ENCODE measurements at places on chromosomes 13 and 19. TPM values are rescaled to one million over a fixed set of nuclear protein-coding genes. Genes with fewer than 3 reads are reported as not detected.

The GPR18 gene
- total RNA-seq = not detected

The VSTM2B gene
- not detected for total RNA-seq

The TICAM1 gene
- total RNA-seq = 4.1 TPM

The EPS8L1 gene
- total RNA-seq = 0.51 TPM

The PSG11 gene
- total RNA-seq = not detected

GRCh38 chr13:71867131-71867814 is at the start of gene DACH1:
Gene DACH1, minus strand, starts transcription at chr13:71867204.
- no peaks in the 10 kb centered on the region for H3K36me3 ChIP-seq
- no peaks in the 10 kb centered on the region for H3K4me1 ChIP-seq
- H3K27me3 ChIP-seq = no peaks in the 10 kb centered on the region
- peak; percentile 76 for DNase-seq
- H3K27ac ChIP-seq = no peak within 1 kb of the TSS

GRCh38 chr19:7394731-7395359 is 46.1 kb downstream of the ARHGEF18 start:
- H3K4me3 ChIP-seq = peak overlapping the region; percentile 95
- H3K4me1 ChIP-seq = peaks cover 7% of the 10 kb centered on the region
- peak overlapping the region; percentile 53 for H3K27ac ChIP-seq
- H3K36me3 ChIP-seq = no peaks in the 10 kb centered on the region
- peak; percentile 82 for DNase-seq

GRCh38 chr13:90187478-90188350 is 1159.8 kb upstream of the MIR17HG start:
- no peak overlapping the region for H3K27ac ChIP-seq
- no peaks in the 10 kb centered on the region for H3K36me3 ChIP-seq
- no peaks in the 10 kb centered on the region for H3K27me3 ChIP-seq
- no peaks in the 10 kb centered on the region for H3K4me1 ChIP-seq
- DNase-seq = no peak

- no peak overlapping the region for H3K4me3 ChIP-seq
These were observed 1227.5 kb upstream of the MIR17HG start for GRCh38 chr13:90120026-90120425.

DNA sequence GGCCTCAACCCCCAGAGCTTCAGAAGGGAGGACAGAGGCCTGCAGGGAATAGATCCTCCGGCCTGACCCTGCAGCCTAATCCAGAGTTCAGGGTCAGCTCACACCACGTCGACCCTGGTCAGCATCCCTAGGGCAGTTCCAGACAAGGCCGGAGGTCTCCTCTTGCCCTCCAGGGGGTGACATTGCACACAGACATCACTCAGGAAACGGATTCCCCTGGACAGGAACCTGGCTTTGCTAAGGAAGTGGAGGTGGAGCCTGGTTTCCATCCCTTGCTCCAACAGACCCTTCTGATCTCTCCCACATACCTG is 969 bp upstream of the CEACAM5 start:
- H3K4me3 ChIP-seq = no peak overlapping the region
- no peak overlapping the region for H3K27ac ChIP-seq
- no peaks in the 10 kb centered on the region for H3K4me1 ChIP-seq
- no peaks in the 10 kb centered on the region for H3K27me3 ChIP-seq
- no peak for DNase-seq
- H3K36me3 ChIP-seq = no peaks in the 10 kb centered on the region

DNA sequence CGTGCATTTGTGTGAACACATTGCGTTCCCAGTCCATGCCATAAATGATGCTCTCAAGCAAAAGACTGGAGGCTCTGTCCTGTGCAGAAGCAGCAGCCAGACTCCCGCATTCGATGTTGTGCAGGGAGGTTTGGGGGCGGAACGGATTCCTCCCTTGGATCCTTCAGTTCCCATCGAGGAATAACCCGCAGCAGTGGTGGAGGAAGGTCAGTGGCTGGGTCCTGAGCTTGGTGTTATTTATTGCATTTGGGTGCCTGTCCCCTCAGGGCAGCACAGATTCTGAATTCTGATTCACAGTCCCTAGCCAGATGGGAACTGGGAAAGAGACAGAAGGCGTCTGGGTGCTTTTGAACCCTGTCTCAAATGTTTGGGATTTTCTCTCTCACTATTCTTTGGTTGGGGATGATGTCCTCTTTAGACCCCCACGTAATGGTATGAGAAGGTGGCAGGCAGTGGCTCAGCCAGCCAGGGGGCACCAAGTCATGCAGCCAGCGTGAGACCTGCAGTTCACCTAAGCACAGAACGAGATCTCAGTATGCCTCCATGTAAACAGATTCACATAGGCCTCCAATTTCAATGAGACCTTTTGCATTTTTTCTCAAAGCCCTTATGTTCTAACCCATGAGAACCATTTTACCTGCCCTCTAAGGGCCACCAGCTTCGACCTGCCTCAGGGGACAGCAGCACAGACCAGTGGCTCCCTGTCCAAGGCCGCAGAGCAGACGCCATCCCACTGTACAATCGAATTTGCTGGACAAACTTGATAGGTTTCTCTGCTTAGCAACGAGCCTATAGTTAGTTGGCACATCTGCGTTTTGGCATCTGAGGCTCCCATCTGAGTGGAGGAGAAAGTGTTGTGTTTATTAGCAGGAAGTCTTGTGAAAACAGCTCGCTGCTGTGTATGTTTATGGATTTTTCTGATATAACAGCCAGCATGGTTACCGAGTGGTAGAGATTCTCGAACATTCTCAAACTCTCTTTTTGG is 17.8 kb downstream of the KCTD15 start:
- H3K27me3 ChIP-seq = no peaks in the 10 kb centered on the region
- H3K27ac ChIP-seq = no peak overlapping the region
- DNase-seq = no peak
- H3K36me3 ChIP-seq = no peaks in the 10 kb centered on the region
- no peaks in the 10 kb centered on the region for H3K4me1 ChIP-seq
- no peak overlapping the region for H3K4me3 ChIP-seq

DNA sequence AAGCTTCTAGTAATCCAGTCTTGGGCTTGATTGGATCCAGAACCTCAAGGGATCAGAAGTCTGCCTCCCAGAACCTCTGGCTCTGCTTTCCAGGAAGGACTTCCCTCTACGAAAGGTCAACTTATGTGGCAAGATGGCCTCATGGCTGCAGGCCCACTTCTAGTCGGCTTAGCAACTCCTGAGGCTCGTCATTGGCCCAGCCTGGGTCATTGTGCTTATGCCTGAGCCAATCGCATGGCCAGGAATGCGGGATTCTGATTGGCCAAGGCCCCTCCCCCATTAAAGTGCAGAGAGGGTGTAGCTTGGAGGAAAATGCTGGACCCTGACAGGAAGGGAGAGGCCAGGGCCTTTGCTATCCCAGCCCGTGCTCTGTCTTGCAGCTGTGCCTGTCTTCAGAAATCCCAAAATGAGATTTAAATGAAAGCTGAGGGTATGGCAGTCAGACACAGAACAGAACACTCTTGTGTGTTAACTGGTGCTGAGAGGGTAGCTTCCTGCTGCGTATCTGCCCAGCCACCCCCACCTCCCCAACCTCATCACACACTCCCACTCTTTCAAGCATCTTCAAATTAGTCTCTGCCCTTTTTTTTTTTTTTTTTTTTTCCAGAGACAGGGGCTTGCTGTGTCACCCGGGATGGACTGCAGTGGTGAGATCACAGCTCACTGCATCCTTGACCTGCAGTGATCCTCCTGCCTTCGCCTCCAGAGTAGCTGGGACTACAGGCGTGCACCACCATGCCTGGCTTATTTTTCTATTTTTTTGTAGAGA is 5.5 kb upstream of the CCNE1 start:
- peak; percentile 39 for DNase-seq
- H3K27me3 ChIP-seq = no peaks in the 10 kb centered on the region
- H3K27ac ChIP-seq = no peak overlapping the region
- H3K36me3 ChIP-seq = no peaks in the 10 kb centered on the region

DNA sequence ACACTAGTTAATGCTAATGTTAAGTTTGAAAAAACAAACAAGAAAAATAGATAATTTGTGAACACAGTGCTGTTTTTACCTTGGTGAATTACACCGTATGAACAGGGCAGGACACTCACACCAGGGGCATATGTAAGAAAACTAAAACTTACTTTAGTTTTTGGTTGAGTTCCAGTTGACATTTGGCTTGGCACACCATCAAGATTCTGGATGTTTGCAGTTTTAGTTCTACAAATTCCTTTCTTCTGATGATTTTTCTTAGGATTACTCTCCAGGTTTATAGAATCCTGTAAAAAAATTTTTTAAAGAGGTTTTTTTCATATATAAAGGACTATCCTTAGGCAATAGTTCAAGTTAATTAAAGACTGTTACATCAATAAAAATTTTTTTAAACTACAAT is 238.5 kb upstream of the STARD13 start:
- H3K4me1 ChIP-seq = peaks cover 7% of the 10 kb centered on the region
- H3K27me3 ChIP-seq = no peaks in the 10 kb centered on the region
- H3K27ac ChIP-seq = peak overlapping the region; percentile 22
- H3K36me3 ChIP-seq = no peaks in the 10 kb centered on the region

- H3K4me3 ChIP-seq = no peak overlapping the region
- H3K27ac ChIP-seq = no peak overlapping the region
- H3K27me3 ChIP-seq = no peaks in the 10 kb centered on the region
- no peak for DNase-seq
These were observed 11.1 kb downstream of the CBARP start for GRCh38 chr19:1226522-1227303.

GRCh38 chr13:48334534-48335127 is 31.1 kb downstream of the RB1 start:
- peak; percentile 39 for DNase-seq
- H3K36me3 ChIP-seq = no peaks in the 10 kb centered on the region
- H3K27ac ChIP-seq = no peak overlapping the region
- H3K27me3 ChIP-seq = no peaks in the 10 kb centered on the region

DNA sequence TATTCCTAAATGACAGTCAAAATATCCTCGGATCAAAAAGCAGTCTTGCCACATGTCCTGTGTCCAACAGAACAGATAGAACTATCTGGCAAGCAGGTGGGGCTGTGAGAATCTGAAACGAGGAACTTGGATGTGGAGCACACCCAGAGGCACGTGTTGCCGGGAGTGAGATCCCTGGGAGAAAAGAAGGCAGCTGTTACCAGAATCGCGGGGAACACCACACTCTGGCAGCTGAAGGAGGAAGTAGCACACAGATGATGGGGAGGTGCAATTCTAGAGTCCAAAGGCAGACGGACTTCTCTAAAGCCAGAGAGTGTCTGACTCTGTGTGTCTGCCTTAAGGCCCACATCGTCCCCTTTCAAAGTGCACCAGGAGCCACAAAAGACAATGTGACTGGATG is 22.3 kb downstream of the SLC7A1 start:
- no peaks in the 10 kb centered on the region for H3K36me3 ChIP-seq
- H3K27ac ChIP-seq = no peak overlapping the region
- H3K4me1 ChIP-seq = peaks cover 2% of the 10 kb centered on the region
- no peak overlapping the region for H3K4me3 ChIP-seq
- DNase-seq = peak; percentile 49

DNA sequence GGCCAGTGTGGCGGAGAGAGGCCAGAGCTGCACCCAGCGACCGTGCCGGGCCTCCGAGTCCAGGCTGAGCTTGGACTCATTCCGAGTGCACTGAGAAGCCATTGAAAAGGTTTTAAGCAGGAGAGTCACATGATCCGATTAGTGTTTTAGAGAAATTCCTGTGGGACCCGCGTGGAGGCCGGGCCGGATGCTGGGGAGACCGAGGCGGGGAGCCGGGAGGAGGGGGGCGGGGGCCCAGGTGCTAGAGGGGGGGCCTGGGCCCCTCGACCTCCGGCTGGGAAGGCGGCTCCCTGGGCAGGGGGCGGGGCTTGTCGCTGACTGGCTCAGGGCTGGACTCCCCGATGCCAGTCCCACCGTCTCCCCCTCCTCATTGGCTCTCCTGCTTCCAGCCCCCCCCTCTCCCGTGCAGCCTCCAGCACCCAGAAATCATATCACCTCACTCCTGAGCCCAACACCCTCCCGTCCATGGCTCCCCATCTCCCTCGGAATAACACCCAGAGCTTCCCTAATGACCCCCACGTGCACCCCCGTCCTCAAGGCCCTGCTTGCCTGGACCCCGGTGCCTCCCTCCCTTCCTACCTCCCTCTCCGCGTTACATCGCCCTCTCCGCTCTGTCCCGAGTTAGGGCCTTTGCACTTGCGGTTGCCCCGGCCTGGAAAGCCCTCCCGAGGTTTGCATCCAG is 5.2 kb upstream of the ZNF579 start:
- H3K27ac ChIP-seq = no peak overlapping the region
- H3K4me1 ChIP-seq = peaks cover 12% of the 10 kb centered on the region
- no peaks in the 10 kb centered on the region for H3K27me3 ChIP-seq
- H3K4me3 ChIP-seq = no peak overlapping the region

GRCh38 chr19:48053856-48054255 is 10.0 kb upstream of the CABP5 start:
- no peaks in the 10 kb centered on the region for H3K4me1 ChIP-seq
- H3K27me3 ChIP-seq = no peaks in the 10 kb centered on the region
- H3K27ac ChIP-seq = no peak overlapping the region
- H3K36me3 ChIP-seq = no peaks in the 10 kb centered on the region

GRCh38 chr13:77919246-77919920 is 752 bp upstream of the EDNRB start:
- H3K4me1 ChIP-seq = peaks cover 7% of the 10 kb centered on the region

Measured in fibroblast of lung (primary cell).